ENCODE measurements at places on chromosomes 5 and 9. TPM values are rescaled to one million over a fixed set of nuclear protein-coding genes. Genes with fewer than 3 reads are reported as not detected.

DNA sequence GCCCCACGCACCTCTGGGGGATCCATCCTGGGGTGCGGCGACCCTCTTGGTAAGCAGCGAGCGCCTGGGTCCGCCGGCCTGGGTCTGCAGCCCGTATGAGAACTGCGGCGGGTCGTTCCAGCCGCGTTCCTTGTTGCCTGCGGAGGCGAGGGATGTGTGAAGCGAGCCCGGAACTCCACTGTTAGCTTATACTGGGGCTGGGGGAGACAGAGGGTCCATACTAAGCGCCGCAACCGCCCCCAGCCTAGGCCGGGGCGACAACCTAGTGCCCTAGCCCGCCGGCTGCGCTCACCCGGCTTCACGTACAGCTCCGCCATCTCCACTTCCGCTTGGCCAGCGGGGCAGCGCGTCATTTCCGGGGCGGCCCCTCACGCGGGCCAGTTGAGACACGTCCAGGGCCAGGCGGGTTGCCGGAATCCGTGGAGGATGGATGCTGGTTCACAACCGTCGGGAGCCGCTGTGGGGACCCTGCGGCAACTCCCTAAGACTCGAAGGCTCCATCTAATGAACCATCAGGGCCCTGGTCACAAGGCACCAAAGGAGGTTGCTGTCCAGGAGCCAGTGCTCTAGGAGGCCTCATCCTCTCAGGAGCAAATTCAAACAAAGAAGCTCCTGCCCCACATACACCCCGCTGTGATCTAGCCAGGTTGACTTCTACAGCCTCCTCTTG lies at the start of gene SRA1:
TSS of gene SRA1 (minus strand) at position 338 of the 670 bp plus-strand sequence. CDS start at position 317, 21 bp downstream.
- no peaks in the 10 kb centered on the region for H3K36me3 ChIP-seq
- peak within 1 kb of the TSS; percentile 50 for H3K4me3 ChIP-seq
- H3K27me3 ChIP-seq: no peaks in the 10 kb centered on the region
- H3K27ac ChIP-seq: peak within 1 kb of the TSS; percentile 92
- DNase-seq: peak; percentile 56

GRCh38 chr9:123119566-123119965 lies 86.1 kb downstream of the GPR21 start:
- no peaks in the 10 kb centered on the region for H3K36me3 ChIP-seq
- DNase-seq: no peak
- no peak overlapping the region for H3K4me3 ChIP-seq
- H3K4me1 ChIP-seq: no peaks in the 10 kb centered on the region
- H3K27ac ChIP-seq: no peak overlapping the region
- H3K27me3 ChIP-seq: no peaks in the 10 kb centered on the region

DNA sequence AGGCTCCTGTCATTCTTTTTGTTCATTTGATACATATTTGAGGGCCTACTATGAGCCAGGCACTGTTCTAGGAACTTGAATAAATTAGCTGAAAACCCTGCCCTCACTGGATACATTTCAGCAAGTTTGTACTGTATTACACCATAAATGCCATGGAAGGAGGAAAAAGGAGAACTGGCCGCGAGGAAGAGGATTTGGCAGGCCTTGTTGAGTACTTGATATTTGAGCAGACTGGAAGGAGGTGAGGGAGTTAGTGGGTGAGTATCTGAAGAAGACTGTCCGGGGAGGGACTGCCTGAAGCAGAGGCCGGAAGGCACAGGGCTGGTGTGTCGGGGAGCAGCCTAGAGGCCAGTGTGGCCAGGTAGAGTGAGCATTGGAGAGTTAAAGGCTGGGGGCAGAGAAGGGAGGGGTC lies 4.5 kb downstream of the SNX30 start:
- no peaks in the 10 kb centered on the region for H3K27me3 ChIP-seq
- no peak for DNase-seq
- H3K27ac ChIP-seq: peak overlapping the region; percentile 75

- no peak overlapping the region for H3K4me3 ChIP-seq
- H3K27me3 ChIP-seq: no peaks in the 10 kb centered on the region
- no peaks in the 10 kb centered on the region for H3K36me3 ChIP-seq
- no peak for DNase-seq
Observed at GRCh38 chr5:130289132-130290088, 385.1 kb downstream of the CHSY3 start.

GRCh38 chr5:98433022-98433421 lies 340.4 kb upstream of the RGMB start:
- H3K27ac ChIP-seq: peak overlapping the region; percentile 21
- H3K4me3 ChIP-seq: no peak overlapping the region
- peaks cover 11% of the 10 kb centered on the region for H3K4me1 ChIP-seq
- DNase-seq: no peak

- peaks cover 22% of the 10 kb centered on the region for H3K4me1 ChIP-seq
- no peaks in the 10 kb centered on the region for H3K27me3 ChIP-seq
- peaks cover 4% of the 10 kb centered on the region for H3K36me3 ChIP-seq
- H3K4me3 ChIP-seq: peak overlapping the region; percentile 39
- H3K27ac ChIP-seq: peak overlapping the region; percentile 75
- no peak for DNase-seq
Observed at GRCh38 chr5:53482717-53483638, 2.5 kb downstream of the FST start.

C5orf46 gene
- total RNA-seq: not detected

GRCh38 chr5:103132684-103133083 lies 12.6 kb downstream of the PPIP5K2 start:
- H3K27ac ChIP-seq: no peak overlapping the region
- DNase-seq: no peak
- H3K36me3 ChIP-seq: no peaks in the 10 kb centered on the region
- H3K27me3 ChIP-seq: no peaks in the 10 kb centered on the region

KIAA0825 gene
- 3.4 TPM for total RNA-seq

- H3K36me3 ChIP-seq: no peaks in the 10 kb centered on the region
- H3K4me3 ChIP-seq: no peak overlapping the region
- DNase-seq: no peak
- no peaks in the 10 kb centered on the region for H3K27me3 ChIP-seq
Observed at GRCh38 chr5:106200971-106201370, 1469.8 kb downstream of the EFNA5 start.

GZMA gene
- total RNA-seq: 2.0 TPM

DNA sequence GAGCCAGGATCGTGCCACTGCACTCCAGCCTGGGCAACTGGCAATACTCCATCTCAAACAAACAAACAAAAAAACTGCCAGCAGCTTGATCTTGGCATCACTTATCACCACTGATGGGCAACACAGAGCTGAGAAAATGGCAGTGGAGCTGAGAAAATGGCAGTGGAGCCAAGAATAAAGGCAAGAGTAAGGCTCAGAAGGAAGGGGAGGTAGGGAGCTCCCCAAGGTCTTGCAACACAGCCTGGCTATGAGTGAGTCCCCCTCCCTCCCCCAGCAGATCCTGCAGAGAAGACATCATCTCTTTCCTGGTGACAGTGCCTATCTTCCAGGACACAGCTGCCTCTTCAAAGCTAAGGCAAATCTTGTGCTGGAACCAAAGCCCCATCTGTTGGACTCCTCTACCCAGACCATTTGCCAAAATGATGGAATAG lies 70.3 kb downstream of the UGCG start:
- H3K36me3 ChIP-seq: no peaks in the 10 kb centered on the region
- no peak overlapping the region for H3K27ac ChIP-seq
- H3K4me1 ChIP-seq: no peaks in the 10 kb centered on the region
- DNase-seq: no peak

- no peaks in the 10 kb centered on the region for H3K36me3 ChIP-seq
- H3K27me3 ChIP-seq: no peaks in the 10 kb centered on the region
- no peak overlapping the region for H3K27ac ChIP-seq
- no peaks in the 10 kb centered on the region for H3K4me1 ChIP-seq
- no peak for DNase-seq
- no peak overlapping the region for H3K4me3 ChIP-seq
Observed at GRCh38 chr5:135477613-135478066, 25.5 kb upstream of the TIFAB start.

DAPK1 gene
- 14.5 TPM for total RNA-seq

SH3RF2 gene
- 33.4 TPM for total RNA-seq

DNA sequence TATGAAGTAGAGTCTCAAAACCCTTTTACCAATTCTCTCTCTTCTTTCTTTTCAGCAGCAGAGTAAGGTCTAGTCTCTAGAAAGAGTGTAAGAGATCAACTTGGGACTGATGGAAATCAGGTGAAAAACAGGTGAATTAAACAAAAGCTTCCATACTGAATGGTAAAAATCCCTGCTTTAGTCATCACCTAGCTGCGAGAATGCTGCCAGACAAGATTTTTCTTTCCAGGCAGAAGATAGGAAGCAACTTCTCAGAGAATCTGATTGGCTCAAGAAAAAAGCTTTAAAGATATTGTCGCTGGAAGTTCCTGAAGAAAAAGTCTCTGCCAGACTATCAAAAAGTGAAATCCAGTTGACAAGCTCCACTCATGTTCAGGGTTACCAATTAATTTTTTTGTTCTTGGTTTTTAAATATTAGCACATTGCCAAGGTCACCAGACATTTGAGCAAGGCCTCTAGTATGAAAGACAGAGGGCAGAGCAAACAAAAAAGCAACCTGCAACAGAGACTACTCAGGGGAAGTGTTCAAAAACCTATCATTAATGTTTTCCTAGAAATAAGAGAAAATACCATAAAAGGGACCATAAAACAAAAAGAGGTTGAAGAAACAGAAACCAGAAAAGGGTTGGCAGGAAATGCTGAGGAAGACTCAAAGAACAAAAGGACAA lies 9.3 kb downstream of the CDO1 start:
- H3K4me3 ChIP-seq: no peak overlapping the region
- H3K36me3 ChIP-seq: no peaks in the 10 kb centered on the region

PCDHGA2 gene
- 0.26 TPM for total RNA-seq

LRRC19 gene
- total RNA-seq: not detected

DNA sequence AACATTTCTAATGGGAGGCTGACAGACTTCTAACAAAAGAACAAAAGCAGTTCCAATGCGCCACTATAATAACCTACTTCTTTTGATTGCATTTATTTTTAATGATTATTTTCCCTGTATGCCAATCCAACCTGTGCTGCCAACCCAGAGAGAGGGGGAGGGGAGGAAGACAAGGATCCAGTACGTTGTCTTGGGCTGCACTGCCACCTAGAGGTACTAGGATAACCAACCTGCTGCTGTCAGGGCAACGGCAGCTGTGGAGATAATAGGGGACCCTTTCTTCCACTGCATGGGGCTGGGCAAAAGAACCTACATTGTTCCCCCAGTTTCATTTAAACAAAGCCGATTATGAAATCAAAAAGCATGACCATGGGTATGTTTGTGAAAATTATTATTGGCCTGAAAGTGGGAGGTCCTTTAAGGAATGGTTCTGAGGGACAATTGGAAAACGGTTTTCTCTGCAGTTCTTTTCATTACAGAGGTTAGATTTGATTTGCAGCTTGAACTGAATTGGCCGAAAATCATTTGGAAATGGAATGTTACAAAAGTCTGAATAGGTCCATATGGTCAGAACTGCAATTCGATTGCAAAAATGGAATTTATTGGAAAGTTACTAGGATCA lies 101.3 kb downstream of the RASEF start:
- H3K27ac ChIP-seq: no peak overlapping the region
- no peaks in the 10 kb centered on the region for H3K36me3 ChIP-seq
- H3K27me3 ChIP-seq: no peaks in the 10 kb centered on the region
- no peak for DNase-seq
- H3K4me3 ChIP-seq: no peak overlapping the region

DNA sequence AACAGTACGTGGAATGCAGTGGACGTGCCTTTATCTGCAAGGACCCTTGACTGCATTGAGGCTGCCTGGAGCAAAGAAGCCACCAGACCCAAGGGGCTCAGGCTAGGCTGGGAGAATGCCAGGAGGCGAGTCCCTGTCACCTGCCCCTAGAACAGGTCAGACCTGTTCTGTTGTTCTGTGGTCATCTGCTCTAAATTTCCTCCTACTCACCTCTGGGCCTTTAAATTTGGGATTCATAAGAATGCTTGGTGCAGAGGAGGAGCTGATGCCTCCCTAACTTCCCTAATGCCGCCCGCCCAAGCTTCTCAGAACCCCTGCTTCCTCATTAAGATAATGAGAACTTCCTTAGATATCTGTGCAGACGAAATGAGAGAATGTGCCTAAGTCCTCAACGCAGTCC lies 32.0 kb downstream of the DAPK1 start:
- no peaks in the 10 kb centered on the region for H3K36me3 ChIP-seq
- H3K27ac ChIP-seq: no peak overlapping the region
- no peak overlapping the region for H3K4me3 ChIP-seq
- no peaks in the 10 kb centered on the region for H3K4me1 ChIP-seq

DNA sequence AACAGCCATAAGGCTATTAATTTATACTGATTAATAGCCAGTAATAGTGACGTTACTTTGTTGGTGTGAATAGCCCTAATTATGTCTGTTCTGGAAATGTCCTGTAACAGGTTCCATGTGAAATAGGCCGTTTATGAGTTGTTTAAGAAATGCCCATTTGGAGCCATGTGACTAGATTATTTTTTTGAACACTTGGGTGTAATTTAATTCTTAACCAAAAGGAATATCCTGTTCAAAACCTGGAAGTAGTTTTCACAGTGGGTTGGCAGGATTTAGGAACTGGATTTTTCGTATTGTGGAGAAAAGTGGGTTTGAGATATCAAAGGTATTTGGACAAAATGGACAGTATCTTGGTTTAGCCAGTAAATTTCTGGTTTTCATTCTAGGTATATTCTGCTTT lies 1.3 kb downstream of the TENT2 start:
- peak overlapping the region; percentile 82 for H3K4me3 ChIP-seq
- H3K36me3 ChIP-seq: no peaks in the 10 kb centered on the region
- H3K4me1 ChIP-seq: peaks cover 38% of the 10 kb centered on the region
- no peaks in the 10 kb centered on the region for H3K27me3 ChIP-seq

DNA sequence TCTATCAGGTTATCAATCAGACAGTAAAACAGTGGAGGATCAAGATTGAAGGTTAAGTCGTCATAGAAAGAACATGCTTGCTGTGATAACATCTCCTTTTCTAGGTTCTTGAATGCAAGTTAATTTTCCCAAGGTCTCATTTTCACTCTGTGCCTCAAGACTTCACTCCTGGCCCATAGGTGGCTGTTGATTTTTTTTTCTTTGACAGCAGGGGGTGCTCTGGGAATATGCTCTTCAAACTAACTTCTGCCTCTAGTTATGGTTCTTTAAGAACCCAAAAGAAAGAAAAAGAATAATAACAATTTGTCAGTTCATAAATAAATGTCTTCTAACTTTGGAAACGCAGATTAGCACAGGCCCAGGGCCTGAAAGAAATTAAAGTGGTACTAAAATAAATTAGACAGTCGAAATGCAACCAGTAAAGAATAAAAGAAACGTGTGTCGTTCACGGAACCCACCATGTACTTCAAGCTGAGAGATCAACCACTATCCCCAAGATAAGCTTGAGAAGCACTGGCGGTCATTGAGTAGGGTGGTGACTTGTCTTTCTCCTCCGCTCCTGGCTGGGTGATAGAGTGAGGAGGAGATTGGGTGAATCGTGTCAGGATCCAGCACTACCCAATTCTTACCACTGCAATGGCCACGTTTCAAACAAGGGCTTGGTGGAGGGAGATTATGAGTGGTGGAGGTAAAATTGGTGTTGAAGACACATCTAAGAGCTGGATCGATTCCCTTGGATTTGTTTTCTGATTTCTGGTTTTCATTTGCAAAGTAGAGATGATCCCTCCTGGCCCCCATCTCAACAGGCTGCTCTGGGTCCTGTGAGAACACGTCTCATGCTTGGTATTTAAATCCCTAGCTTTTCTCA lies 93.4 kb upstream of the IRX4 start:
- H3K4me1 ChIP-seq: peaks cover 41% of the 10 kb centered on the region
- H3K27ac ChIP-seq: no peak overlapping the region
- no peaks in the 10 kb centered on the region for H3K27me3 ChIP-seq

GRCh38 chr9:32968101-32969011 lies 33.1 kb downstream of the APTX start:
- DNase-seq: no peak
- H3K36me3 ChIP-seq: no peaks in the 10 kb centered on the region
- no peak overlapping the region for H3K27ac ChIP-seq
- H3K27me3 ChIP-seq: no peaks in the 10 kb centered on the region
- H3K4me1 ChIP-seq: no peaks in the 10 kb centered on the region

- no peaks in the 10 kb centered on the region for H3K4me1 ChIP-seq
- no peak overlapping the region for H3K27ac ChIP-seq
- H3K4me3 ChIP-seq: no peak overlapping the region
- no peaks in the 10 kb centered on the region for H3K27me3 ChIP-seq
- no peaks in the 10 kb centered on the region for H3K36me3 ChIP-seq
Observed at GRCh38 chr5:101278917-101279316, 375.8 kb upstream of the ST8SIA4 start.
